ENCODE measurements at places on chromosomes 7 and 10. TPM values are rescaled to one million over a fixed set of nuclear protein-coding genes. Genes with fewer than 3 reads are reported as not detected.

BTBD16 gene
- not detected for total RNA-seq

SND1 gene
- total RNA-seq = 93.6 TPM

WDR86 gene
- total RNA-seq = 5.3 TPM

GRID1 gene
- 0.99 TPM for total RNA-seq

CCDC126 gene
- 11.4 TPM for total RNA-seq

- no peak overlapping the region for H3K4me3 ChIP-seq
- no peak for DNase-seq
- no peaks in the 10 kb centered on the region for H3K27me3 ChIP-seq
- H3K36me3 ChIP-seq = no peaks in the 10 kb centered on the region
- no peak overlapping the region for H3K27ac ChIP-seq
- no peaks in the 10 kb centered on the region for H3K4me1 ChIP-seq
Observed at GRCh38 chr10:96683065-96683464, 37.2 kb downstream of the PIK3AP1 start.

DNA sequence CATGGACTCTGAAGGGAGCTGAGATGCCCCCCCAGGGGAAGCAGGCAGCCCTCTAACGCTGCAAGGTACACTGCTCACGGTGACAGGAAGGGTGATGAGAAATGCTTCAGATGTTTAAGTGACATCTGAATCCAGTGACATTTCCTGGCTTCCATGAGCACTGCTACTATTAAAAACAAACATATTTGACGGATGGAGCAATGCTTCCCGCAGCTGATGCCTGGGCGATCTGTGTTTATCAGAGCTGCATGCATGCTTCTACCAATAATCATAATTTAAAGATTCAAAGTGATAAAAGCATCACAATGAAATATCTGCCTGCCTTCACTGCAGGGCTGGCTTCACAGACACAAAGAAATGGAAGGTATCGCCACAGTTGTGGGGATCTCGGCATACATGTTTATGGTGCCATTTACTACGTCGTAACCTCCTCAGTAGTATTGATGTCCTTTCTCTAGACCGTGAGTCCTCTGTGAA is 66.1 kb upstream of the AOAH start:
- no peak overlapping the region for H3K27ac ChIP-seq
- DNase-seq = no peak
- H3K36me3 ChIP-seq = no peaks in the 10 kb centered on the region
- no peaks in the 10 kb centered on the region for H3K27me3 ChIP-seq

- no peaks in the 10 kb centered on the region for H3K27me3 ChIP-seq
- H3K4me1 ChIP-seq = no peaks in the 10 kb centered on the region
- no peak overlapping the region for H3K4me3 ChIP-seq
- DNase-seq = no peak
- no peak overlapping the region for H3K27ac ChIP-seq
- H3K36me3 ChIP-seq = no peaks in the 10 kb centered on the region
Observed at GRCh38 chr7:43396187-43396740, 186.6 kb upstream of the STK17A start.

- H3K4me1 ChIP-seq = no peaks in the 10 kb centered on the region
- no peaks in the 10 kb centered on the region for H3K27me3 ChIP-seq
- H3K36me3 ChIP-seq = no peaks in the 10 kb centered on the region
- H3K4me3 ChIP-seq = no peak overlapping the region
- DNase-seq = no peak
- H3K27ac ChIP-seq = no peak overlapping the region
Observed at GRCh38 chr10:43002596-43002995, 74.3 kb upstream of the RET start.

DNA sequence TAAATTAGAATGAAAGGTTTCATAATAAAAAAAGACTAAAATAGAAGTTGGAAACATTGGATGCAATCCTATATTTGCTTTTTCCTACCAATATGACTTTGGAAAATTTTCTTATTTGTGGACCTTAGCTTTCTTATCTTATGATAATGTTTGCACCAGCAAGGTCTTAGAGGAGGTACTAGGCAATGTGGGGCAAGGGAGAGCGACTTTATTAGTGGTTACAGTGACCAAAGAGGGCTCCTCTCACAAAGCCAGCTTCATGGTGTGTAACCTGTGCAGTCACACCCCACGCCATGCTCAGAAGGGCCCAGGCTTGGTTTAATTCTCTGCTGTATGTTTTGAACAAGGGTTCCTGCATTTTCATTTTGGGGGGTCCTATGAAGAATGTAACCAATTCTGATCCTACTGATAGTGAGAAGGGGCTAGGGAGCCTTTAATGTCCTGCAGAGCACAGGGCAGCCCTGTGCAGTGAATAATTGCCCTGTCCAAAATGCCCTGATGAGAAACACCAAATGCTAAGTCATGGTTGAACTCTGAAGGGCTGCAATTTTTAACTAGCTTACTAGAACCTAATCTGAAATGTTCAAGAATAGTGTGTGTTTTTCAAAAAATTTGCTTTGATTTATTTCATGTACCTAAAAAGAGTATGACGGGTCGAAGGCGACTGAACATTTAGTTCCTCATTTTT is 1047.8 kb downstream of the LRMDA start:
- H3K27ac ChIP-seq = no peak overlapping the region
- H3K4me3 ChIP-seq = no peak overlapping the region

DNA sequence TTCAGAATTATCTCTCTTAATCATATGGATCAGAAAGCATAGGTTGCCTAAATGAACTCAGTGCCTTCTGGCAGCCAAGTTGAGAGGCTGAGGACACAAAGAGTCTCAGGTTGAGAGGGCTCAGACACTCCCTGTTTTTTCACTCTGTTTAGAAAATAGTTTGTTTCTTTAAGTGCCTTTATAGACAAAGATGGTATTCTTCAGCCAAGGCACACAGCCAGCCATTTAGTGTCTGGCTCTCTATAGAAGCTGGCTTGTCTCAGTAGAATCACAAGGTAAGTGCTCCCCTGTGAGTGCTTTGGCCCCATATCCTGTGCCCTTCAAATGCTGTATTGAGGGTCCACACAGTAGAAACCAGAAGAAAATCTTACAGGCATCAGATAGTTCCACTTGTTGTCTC is 3.6 kb downstream of the GPR158 start:
- no peak overlapping the region for H3K27ac ChIP-seq
- no peaks in the 10 kb centered on the region for H3K27me3 ChIP-seq
- H3K4me3 ChIP-seq = no peak overlapping the region

- no peaks in the 10 kb centered on the region for H3K27me3 ChIP-seq
- no peak for DNase-seq
- no peaks in the 10 kb centered on the region for H3K36me3 ChIP-seq
- no peak overlapping the region for H3K4me3 ChIP-seq
Observed at GRCh38 chr7:134209322-134210015, 82.3 kb downstream of the LRGUK start.

DNA sequence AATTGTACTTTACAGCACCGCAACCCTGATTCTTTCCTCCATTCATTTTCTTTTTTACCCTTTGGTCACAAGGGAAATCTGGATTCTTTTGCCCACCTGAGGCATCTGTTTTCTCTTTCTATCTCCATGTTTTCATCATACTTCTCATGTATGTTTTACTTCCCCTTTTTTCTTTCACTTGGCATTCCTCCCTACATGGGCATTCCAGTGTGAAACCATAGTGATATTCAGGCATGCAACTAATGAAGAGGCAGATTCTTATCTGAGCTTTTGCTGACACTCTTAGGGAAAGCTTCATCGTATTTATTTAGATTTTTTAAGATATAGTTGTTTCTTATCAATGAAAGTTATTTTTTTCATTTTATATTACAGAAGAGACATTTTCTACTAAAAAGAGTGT is 405.2 kb upstream of the TEX47 start:
- no peak overlapping the region for H3K27ac ChIP-seq
- peaks cover 3% of the 10 kb centered on the region for H3K4me1 ChIP-seq
- H3K36me3 ChIP-seq = no peaks in the 10 kb centered on the region
- no peak for DNase-seq

- no peak for DNase-seq
- H3K27me3 ChIP-seq = no peaks in the 10 kb centered on the region
- H3K36me3 ChIP-seq = no peaks in the 10 kb centered on the region
- H3K27ac ChIP-seq = no peak overlapping the region
Observed at GRCh38 chr10:103926722-103927319, 8.8 kb upstream of the STN1 start.
